ENCODE measurements at places on chromosomes 5 and 9. TPM values are rescaled to one million over a fixed set of nuclear protein-coding genes. Genes with fewer than 3 reads are reported as not detected.
A peak's percentile ranks its signal among the peaks of the same experiment; 100 is the strongest.

DNA sequence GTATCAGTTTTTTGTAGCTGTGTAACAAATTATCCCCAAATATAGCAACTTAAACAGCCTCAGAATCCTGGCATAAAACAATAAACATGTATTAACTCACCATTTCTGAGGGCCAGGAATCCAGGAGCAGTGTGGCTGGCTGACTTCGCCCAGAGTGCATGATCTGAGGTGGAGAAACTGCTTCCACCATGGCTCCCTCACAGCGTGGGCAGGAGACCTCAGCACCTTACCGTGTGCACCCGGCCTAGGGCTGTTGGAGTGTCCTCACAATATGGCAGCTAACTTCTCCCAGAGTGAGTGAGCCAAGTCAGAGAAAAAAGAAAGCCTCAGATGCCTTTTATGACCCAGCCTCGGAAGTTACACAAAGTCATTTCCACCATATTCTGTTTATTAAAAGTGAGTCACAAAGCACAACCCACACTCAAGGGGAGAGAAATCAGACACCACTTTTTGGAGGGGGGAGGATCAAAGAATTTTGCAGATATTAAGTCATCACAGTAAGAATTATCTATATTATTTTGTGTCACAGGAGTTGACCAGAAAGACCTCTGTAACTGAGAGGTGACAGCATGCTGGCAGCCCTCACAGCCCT is 59.6 kb downstream of the TSTD2 start:
- no peak for DNase-seq
- peaks cover 8% of the 10 kb centered on the region for H3K36me3 ChIP-seq
- no peaks in the 10 kb centered on the region for H3K4me1 ChIP-seq
- H3K27me3 ChIP-seq: no peaks in the 10 kb centered on the region

DNA sequence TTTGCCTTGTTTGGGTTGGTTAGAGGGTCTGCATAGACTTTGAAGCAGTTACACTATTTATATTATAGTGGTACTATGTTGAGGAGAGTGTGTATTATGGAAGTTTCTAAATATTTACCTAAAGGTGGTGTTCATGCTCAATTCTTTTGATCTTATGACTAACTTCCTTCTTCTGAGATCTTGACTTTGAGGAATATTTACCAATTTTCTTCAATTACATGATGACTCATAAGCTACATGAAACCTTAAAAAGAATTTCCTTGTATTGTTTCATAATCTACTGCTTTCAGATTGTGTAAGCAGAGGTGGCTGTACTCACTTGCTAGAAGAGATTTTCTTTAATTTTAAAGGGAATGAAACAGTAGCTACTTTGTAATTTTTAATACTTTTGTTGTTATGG is 276.1 kb downstream of the TAF11L14 start:
- H3K4me1 ChIP-seq: no peaks in the 10 kb centered on the region
- H3K27ac ChIP-seq: no peak overlapping the region
- H3K27me3 ChIP-seq: no peaks in the 10 kb centered on the region
- H3K4me3 ChIP-seq: no peak overlapping the region

GRCh38 chr5:124764992-124765611 is 18.7 kb upstream of the ZNF608 start:
- no peaks in the 10 kb centered on the region for H3K27me3 ChIP-seq
- DNase-seq: no peak
- H3K4me3 ChIP-seq: no peak overlapping the region

GRCh38 chr5:157793301-157793700 is 49.8 kb downstream of the LSM11 start:
- H3K4me1 ChIP-seq: no peaks in the 10 kb centered on the region
- H3K36me3 ChIP-seq: peaks cover 94% of the 10 kb centered on the region
- no peak overlapping the region for H3K4me3 ChIP-seq
- H3K27me3 ChIP-seq: no peaks in the 10 kb centered on the region
- DNase-seq: no peak

DNA sequence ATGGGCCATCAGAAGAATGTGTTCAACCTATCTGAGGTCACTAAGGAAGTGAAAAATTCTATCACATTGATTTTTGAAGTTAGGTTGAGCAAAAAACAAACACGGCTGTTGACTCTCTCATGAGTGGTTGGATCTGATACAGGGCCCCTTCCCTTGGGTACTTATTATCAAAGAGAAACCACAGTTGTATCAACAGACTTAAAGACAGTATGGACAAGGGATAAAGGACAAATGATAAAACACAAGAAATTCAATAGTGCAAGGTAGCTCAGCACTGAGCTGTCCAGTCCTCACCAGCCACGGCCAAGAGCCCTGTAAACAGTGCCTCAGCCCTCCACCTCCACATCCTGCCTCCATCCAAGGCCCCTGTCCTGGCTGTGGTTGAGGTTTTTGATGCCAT is 86.9 kb downstream of the UBE2QL1 start:
- H3K4me1 ChIP-seq: no peaks in the 10 kb centered on the region
- H3K27ac ChIP-seq: no peak overlapping the region
- H3K27me3 ChIP-seq: no peaks in the 10 kb centered on the region
- DNase-seq: no peak
- no peak overlapping the region for H3K4me3 ChIP-seq
- no peaks in the 10 kb centered on the region for H3K36me3 ChIP-seq

DNA sequence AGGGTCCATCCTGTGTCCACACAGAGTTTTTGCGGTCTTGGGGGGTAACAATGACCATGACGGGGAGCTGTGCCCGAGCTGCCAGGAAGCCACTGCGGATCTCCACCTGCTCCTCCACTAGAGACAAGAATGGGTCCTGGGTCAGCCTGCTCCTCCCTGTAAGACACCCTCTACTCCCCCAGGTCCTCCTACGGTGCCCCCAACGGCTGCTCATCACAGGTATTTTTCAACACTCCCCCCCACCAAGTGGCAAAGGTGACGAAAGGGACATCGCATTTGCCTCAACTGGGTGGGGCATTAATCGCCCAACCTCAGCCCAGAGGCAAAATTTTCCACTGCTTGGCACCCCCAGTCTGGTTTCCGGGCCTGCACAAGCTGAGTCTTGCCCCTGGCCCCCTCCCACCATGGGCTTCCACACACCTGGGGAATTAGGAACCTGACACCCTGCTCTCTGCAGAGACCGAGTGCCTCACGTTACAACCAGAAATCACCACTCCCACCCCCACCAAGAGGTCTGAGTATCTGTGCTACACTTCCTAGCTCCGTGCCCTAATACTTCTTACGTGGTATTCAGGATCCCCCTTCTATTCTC is 9.6 kb downstream of the NOL6 start:
- DNase-seq: peak; percentile 28
- H3K27me3 ChIP-seq: no peaks in the 10 kb centered on the region
- no peak overlapping the region for H3K4me3 ChIP-seq

- DNase-seq: no peak
- H3K27ac ChIP-seq: no peak overlapping the region
- H3K4me3 ChIP-seq: no peak overlapping the region
- no peaks in the 10 kb centered on the region for H3K27me3 ChIP-seq
These were observed 14.3 kb downstream of the ZBTB34 start for GRCh38 chr9:126874546-126875314.

- DNase-seq: no peak
- H3K36me3 ChIP-seq: no peaks in the 10 kb centered on the region
- H3K4me3 ChIP-seq: no peak overlapping the region
- no peaks in the 10 kb centered on the region for H3K27me3 ChIP-seq
These were observed 132.0 kb downstream of the IZUMO3 start for GRCh38 chr9:24413651-24414050.

GRCh38 chr5:38783011-38783561 is 62.7 kb upstream of the OSMR start:
- no peak for DNase-seq
- H3K27ac ChIP-seq: peak overlapping the region; percentile 70
- H3K36me3 ChIP-seq: no peaks in the 10 kb centered on the region
- no peaks in the 10 kb centered on the region for H3K27me3 ChIP-seq
- no peak overlapping the region for H3K4me3 ChIP-seq
- peaks cover 51% of the 10 kb centered on the region for H3K4me1 ChIP-seq

LVRN gene
- total RNA-seq: 1.3 TPM

HSPB3 gene
- not detected for total RNA-seq

OGN gene
- 15.3 TPM for total RNA-seq
